ENCODE measurements at places on chromosomes 4 and X.
A peak's percentile ranks its signal among the peaks of the same experiment; 100 is the strongest.

DNA sequence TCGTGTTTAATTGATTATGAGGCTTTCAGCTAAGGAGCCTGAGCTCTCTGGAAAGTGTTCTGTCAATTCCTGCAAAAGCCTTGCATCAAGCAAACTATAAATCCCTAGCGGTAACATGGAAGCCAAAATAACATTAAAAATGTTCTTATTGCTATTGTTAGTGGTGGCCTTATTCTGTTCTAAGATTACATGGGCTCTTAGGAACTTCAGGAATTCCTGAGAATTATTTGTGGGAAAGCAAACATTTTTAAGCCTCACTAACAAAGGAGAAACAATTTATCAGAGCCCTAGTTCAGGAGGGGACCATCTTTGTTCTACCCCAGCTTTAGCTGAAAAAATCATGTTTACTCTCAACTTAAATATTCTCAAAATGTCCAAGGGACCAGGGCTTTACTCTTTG is 119.6 kb downstream of the PAPSS1 start:
- DNase-seq = no peak

DNA sequence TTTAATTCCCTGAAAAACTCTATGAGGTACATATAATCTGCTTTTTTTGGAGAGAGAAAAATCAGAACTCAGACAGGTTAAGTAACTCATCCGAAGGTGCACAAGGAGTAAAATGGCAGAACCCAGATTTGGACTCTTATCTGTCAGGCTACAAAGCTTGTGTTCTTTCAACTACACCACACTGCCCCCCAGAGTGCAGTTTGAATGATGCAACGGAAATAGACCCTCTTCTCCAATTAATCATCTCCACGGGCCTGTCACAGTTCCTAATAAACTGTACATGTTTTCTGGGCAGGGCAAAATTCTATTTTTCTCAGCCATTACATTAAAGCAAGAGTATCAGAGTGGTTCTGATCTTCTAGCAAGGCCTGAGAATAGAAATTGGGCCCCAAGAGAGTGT is 35.3 kb upstream of the DCX start:
- peak; percentile 3 for DNase-seq

- no peak for DNase-seq
Observed at GRCh38 chr4:96504386-96504785, 664.5 kb downstream of the PDHA2 start.

GRCh38 chr4:167101035-167101434 is 133.3 kb downstream of the SPOCK3 start:
- DNase-seq = no peak

DNA sequence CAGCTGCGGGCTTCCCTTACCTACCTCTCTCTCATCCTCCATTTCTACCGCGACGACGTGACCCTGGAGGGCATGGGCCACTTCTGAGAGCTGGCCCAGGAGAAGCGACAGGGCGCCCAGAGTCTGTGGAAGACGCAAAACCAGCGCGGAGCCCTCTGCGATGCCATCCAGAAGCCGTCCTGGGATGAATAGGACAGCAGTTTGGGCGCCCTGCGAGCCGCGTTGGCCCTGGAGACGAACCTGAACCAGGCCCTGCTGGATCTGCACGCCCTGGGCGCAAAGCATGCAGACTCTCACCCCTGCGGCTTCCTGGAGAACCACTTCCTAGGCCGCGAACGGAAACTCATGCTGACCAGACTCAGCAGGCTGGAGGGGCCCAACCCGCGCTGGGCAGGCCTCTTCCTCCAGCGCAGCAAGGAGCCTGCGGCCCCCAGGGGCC is 52.7 kb upstream of the TMPRSS11F start:
- no peak for DNase-seq

DNA sequence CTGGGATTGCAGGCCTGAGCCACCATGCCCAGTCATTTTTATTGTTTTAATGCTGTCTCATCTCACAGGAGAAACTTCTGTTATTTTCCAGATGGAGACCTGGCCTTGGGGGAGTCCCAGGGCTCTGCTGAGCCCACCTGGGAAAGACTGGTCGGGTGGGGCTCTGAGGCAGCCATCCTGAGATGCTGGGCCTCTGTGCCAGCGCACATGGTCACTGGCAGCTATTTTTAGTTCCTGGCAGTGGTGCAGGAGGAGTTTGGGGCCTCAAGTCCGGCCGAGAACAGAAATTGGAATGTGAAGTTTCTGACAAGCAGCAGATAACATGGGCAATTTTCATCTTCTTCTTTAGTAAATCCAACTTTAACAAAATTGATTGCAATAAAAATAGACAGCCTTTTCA is 44.5 kb downstream of the SORCS2 start:
- DNase-seq = no peak

GRCh38 chr4:77125961-77126360 is 31.0 kb upstream of the CCNG2 start:
- DNase-seq = no peak

DNA sequence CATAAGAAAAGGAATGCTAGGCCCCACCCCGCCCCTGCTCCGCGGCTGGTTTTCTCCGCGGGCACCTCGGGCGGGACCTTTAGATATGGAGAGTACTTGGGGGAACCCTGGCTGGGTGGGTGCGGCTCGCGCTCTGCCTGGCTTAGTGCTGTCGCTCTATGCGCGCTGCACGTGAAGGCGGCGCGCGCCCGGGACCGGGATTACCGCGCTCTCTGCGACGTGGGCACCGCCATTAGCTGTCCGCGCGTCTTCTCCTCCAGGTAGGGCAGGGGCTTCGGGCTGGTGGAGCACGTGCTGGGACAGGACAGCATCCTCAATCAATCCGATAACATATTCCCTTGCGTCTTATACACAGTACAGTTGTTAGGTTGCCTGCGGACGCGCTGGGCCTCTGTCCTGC is 56.0 kb downstream of the MAGEB10 start:
- DNase-seq = no peak

DNA sequence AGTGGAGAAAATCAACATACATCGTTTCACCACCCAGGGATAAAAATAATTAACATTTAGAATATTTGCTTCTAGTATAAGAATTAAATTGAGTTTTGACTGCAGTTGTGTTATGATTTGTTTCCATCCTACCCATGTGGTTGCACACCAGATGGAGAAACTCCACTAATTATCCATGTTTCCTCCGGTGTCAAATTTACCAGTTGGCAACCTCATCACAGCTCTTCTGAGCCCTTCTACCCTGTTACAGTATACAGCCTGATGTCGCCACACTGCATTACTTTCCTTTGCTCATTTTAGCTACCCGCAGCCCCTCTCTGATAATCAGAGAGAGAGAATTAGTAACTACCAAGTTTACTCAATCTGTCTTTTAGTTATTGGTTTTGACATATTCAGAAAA is 411.2 kb downstream of the DTHD1 start:
- DNase-seq = no peak

DNA sequence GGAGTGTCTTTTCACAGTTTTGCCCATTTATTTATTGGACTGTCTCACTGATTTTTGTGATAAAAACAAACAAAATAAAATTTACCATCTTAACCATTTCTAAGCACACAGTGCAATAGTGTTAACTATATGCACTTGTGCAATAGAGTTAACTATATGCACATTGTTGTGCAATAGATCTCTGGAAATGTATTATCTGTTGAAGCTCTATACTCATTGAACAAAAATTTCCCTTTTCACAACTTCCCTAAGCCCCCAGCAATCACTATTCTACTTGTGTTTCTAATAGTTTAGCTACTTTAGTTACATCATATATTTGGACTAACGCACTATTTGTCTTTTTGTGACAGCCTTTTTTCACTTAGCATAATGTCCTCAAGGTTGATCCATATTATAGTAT is 59.7 kb upstream of the BEX4 start:
- no peak for DNase-seq

DNA sequence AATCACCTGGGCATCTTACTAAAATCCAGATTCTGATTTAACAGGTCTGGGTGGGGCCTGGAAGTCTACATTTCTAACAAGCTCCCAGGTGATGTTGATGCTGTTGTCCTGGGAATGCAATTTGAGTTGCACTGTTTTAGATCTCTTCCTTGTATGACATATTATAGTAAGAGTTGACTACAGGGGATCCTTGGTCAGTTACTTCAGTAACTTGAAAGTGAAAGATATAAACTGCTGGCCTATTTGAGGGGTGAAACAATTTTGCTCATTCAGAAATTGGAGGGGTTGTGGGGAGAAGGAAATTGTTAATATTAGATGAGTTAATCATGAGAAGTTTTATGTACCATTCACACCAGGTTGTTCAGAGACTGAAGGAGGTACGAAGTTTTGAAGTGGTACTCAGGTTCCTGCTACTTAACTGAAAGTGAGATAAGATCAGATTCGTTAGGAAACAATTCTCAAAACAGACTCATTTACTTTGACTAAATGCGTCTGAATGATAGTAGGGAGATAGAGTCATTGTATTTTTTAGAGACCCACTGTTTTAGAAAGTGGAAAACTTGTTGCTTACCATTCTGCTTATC is 12.5 kb downstream of the SH2D1A start:
- no peak for DNase-seq
